CD14-positive monocyte (primary cell): ENCODE measurements at places on chromosomes 3 and 15. TPM values are rescaled to one million over a fixed set of nuclear protein-coding genes. Genes with fewer than 3 reads are reported as not detected.

Gene CSTA
- polyA plus RNA-seq, result 582 TPM

Gene IQCF5
- polyA plus RNA-seq, result not detected

Gene ISLR2
- not detected for polyA plus RNA-seq

Gene NEK4
- 17.4 TPM for polyA plus RNA-seq

Gene GXYLT2
- polyA plus RNA-seq, result not detected

Gene MEIS2
- polyA plus RNA-seq, result not detected

Gene LRIG1
- 1.0 TPM for polyA plus RNA-seq

Gene CCDC32
- 30.8 TPM for polyA plus RNA-seq

Gene PLSCR5
- polyA plus RNA-seq, result not detected

Gene CPA3
- polyA plus RNA-seq, result not detected

Gene TUSC7
- polyA plus RNA-seq, result not detected in 2 replicates

Gene DHFR2
- 2.8 TPM for polyA plus RNA-seq

Gene VIPR1
- polyA plus RNA-seq, result 16.0 TPM

Gene CCDC13
- polyA plus RNA-seq, result 0.97 TPM

Gene SNTN
- polyA plus RNA-seq, result not detected in 2 replicates

Gene PIERCE2
- polyA plus RNA-seq, result 0.13 and 0.14 TPM in 2 replicates

Gene GSK3B
- 16.2 TPM for polyA plus RNA-seq

Gene UACA
- 3.1 TPM for polyA plus RNA-seq

Gene TPM1
- 15.9 TPM for polyA plus RNA-seq

Gene KCNAB1
- not detected in 2 replicates for polyA plus RNA-seq

Gene SETD2
- 12.1 and 22.4 TPM in 2 replicates for polyA plus RNA-seq

Gene GPR160
- polyA plus RNA-seq, result 11.5 TPM

Gene SCN11A
- 0.01 TPM in 1 of 2 replicates, not detected in the other for polyA plus RNA-seq

Gene TMEM207
- not detected in 2 replicates for polyA plus RNA-seq

Gene PLA1A
- polyA plus RNA-seq, result 0.10 and 0.36 TPM in 2 replicates

Gene ZBBX
- not detected for polyA plus RNA-seq

Gene CPNE9
- polyA plus RNA-seq, result 0.51 TPM

Gene GNB5
- 5.4 TPM for polyA plus RNA-seq

Gene ZNF80
- not detected in 2 replicates for polyA plus RNA-seq

Gene CHRNA7
- polyA plus RNA-seq, result 1.2 TPM

Gene TP63
- not detected for polyA plus RNA-seq

Gene CPB1
- polyA plus RNA-seq, result not detected in 2 replicates

Gene RTP3
- polyA plus RNA-seq, result not detected

Gene GATA2
- polyA plus RNA-seq, result 0.07 TPM

Gene PLSCR4
- 0.05 and 0.24 TPM in 2 replicates for polyA plus RNA-seq

Gene RBP2
- not detected for polyA plus RNA-seq

Gene ANKUB1
- 0.05 TPM in 1 of 2 replicates, not detected in the other for polyA plus RNA-seq
